ENCODE measurements at places on chromosomes 4 and X.
A peak's percentile ranks its signal among the peaks of the same experiment; 100 is the strongest.

DNA sequence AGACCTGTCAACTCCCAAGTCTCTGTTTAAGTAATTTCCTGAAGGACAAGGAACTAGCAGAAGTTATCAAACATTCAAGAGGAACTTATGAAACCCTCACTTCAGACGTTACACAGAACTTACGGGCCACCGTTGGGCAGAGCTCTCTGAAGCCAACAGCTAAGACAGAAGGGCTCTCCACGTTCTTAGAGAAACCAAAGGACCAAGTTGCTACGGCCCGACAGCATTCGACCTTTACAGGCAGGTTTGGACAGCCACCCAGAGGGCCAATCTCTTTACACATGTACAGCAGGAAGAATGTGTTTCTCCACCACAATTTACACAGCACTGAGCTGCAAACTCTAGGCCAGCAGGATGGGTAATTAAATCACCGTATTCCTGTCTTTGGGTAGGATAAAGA, 705.1 kb upstream of the GRID2 start:
- no peaks in the 10 kb centered on the region for H3K27me3 ChIP-seq
- no peak for DNase-seq
- no peaks in the 10 kb centered on the region for H3K4me1 ChIP-seq

- H3K4me3 ChIP-seq = no peak overlapping the region
- H3K27ac ChIP-seq = no peak overlapping the region
- H3K4me1 ChIP-seq = peaks cover 6% of the 10 kb centered on the region
- H3K27me3 ChIP-seq = no peaks in the 10 kb centered on the region
Observed at GRCh38 chr4:146338512-146338911, 124.2 kb downstream of the REELD1 start.

DNA sequence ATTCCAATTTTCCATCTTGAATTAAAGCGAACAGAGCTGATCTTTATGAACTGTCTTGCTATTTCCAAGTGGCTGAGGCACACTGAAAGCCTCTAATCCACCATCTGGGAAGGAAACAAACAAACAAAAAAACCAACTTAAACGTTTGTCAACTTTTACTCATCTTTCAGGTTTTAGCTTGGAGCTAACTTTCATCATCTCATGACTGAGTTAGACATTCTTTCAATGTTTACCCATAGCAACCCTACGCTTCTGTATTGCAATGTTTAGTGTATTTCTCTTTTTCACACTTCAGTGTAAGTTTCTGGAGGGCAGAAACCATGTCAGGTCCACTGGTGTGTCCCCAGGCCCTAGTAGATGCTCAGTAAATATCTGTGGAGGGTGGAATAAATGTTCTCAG, 343.8 kb downstream of the GBA3 start:
- no peak overlapping the region for H3K4me3 ChIP-seq
- no peak overlapping the region for H3K27ac ChIP-seq

GRCh38 chr4:153013202-153013977, 77.3 kb downstream of the FHDC1 start:
- no peaks in the 10 kb centered on the region for H3K36me3 ChIP-seq
- no peak overlapping the region for H3K27ac ChIP-seq
- H3K4me3 ChIP-seq = no peak overlapping the region
- H3K27me3 ChIP-seq = no peaks in the 10 kb centered on the region

DNA sequence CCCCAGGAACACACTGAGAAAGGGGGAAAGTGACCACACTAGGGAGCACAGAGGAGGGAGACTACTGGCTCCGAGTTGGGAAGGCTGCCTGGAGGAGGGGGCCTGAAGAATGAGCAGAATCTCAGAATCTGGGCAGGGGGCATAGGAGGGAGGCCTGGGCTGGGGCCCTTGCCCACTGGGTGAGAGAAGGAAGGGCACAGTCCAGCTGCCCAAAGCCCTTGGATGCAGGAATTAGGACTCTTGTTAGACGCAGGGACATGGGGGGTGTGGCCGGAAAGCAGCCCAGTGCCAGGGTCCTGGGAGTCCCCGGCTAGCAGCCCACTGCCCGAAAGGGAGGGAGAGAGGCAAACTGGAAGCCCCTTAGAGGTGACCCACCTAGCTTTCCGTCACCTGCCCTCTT, 1.9 kb upstream of the DUSP9 start:
- H3K27me3 ChIP-seq = peaks cover 2% of the 10 kb centered on the region
- DNase-seq = no peak
- H3K36me3 ChIP-seq = no peaks in the 10 kb centered on the region
- H3K4me1 ChIP-seq = peaks cover 6% of the 10 kb centered on the region

DNA sequence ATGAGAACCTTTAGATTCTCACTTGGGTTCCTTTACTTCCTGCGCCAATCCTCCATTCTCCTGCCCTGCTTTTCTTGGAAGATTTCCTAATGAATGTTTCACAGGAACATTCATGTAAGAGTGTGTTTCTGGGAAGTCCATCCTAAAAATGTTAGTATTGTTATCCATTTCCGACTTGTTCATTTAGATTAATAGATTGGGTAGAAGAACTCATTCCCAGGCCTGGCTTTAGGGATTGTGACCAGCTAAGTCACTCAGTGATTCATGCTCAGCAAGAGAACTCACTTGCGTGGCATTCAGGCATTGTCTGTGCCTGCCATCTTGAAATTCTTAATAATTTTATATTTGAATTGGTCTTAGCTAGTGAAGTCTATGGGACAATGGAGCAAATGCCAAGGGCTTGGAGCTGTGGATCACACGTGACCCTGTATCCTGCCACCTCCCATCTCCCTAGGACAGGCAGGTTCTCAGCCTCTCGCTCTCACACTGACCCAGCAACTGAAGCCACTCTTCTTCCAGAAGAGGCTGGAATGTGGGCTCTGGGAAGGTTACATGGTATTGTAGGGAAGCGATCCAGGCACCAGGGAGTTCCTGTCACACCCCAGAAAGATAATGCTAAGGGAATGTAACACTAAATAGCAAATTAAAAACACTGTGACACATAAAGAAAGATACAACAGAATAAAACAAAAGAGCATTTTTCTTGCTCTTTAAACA, 562.1 kb downstream of the TMA16 start:
- no peak overlapping the region for H3K4me3 ChIP-seq
- no peak for DNase-seq
- no peaks in the 10 kb centered on the region for H3K36me3 ChIP-seq
- H3K27ac ChIP-seq = no peak overlapping the region
- no peaks in the 10 kb centered on the region for H3K27me3 ChIP-seq
- H3K4me1 ChIP-seq = no peaks in the 10 kb centered on the region

DNA sequence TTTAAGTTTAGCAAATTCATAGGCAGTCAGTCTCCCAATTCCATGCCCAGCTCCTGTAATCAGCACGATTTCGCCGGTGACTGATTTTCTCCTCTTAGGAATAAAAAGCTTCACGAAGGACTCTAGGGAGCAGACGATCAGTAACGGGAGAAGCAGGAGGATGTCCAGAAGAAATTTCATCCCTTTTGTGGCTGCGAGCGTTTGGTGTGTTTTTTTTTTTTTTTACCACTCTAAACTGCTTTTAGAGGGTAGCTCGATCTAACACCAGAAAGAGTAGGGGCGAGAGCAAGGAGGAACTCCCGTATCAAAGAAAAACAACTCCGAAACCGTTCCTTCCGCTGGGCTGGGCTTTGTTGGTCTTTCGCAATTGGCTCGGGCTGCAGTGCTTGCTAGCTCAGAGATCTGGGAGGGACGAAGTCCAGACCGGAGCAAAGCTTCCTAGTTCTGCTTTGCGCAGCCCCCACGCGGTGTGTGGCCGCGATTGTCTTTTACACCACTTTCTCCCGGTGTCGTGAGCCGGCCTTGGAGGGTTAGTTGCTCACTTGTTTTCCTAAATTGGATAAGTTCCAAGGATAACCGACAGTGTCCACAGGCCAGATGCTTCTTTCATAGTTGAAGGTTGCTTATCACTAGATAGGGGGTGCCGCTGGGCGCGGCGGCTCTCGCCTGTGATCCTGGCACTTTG, at the start of gene HSD17B11:
Gene HSD17B11 (minus strand): TSS at position 298 of the 685 bp plus-strand sequence. CDS start 118 bp downstream, at position 180.
- peak within 1 kb of the TSS; percentile 97 for H3K4me3 ChIP-seq
- no peaks in the 10 kb centered on the region for H3K36me3 ChIP-seq
- H3K4me1 ChIP-seq = peaks cover 40% of the 10 kb centered on the region
- peak within 1 kb of the TSS; percentile 69 for H3K27ac ChIP-seq
- DNase-seq = peak; percentile 80

GRCh38 chr4:127212701-127213100, 420.1 kb upstream of the INTU start:
- no peaks in the 10 kb centered on the region for H3K27me3 ChIP-seq
- no peaks in the 10 kb centered on the region for H3K4me1 ChIP-seq
- H3K27ac ChIP-seq = no peak overlapping the region
- no peak overlapping the region for H3K4me3 ChIP-seq

GRCh38 chrX:97009391-97009790, 125.7 kb downstream of the RPA4 start:
- no peaks in the 10 kb centered on the region for H3K36me3 ChIP-seq
- DNase-seq = no peak
- H3K27me3 ChIP-seq = no peaks in the 10 kb centered on the region
- H3K4me1 ChIP-seq = no peaks in the 10 kb centered on the region
